Activated CD4-positive, alpha-beta memory T cell treated with anti-CD3 and anti-CD28 coated beads for 36 hours (primary cell): ENCODE measurements at places on chromosomes 2 and 18.

DNA sequence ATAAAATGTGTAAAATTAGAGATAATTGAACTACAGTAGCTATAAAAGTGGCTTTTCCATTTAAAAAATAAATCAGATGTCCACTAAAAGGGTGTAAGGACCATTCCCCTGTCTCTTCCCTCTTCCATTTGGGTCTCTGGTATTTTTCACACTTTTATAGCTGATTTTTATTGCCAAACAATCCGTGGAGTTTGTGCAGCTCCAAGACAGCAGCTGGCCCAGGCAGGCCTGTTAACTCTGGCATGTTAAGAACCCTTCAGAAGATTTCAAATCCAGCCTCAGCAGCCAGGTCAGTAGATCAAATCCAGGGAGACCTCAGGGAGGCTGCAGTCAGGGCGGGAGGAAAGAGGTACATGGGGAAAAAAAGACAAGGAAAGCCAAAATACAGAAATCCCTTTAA, 827.1 kb upstream of the FANCL start:
- DNase-seq, result no peak

DNA sequence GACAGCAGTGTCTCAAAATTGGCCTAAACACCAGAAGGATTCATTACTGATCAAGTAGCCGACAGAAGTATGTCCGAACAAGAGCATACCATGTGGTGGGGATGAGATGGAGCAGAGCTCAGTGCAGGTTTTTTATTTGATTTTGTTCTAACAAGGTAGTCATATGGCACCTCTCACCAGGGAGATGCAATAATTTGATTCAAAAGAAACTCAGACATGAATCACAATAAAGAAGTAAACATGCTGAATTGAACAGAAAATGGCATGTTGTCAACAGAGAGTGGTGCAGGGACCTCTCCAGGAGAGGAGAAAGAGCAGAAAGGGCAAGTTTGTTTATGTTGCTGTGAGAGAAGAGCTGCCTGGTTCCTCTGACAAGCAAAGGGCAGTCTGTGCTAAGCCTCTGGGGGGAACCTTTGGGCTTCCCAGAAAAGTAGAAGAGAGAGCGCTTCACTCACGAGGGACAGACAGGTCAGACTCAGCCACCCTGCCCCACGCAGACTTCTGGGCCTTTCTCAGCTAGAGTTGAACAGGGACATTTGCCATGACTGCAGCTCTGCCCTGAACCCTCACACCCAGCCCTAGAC, 351.3 kb upstream of the RAB12 start:
- no peak for DNase-seq

- peak; percentile 29 for DNase-seq
Observed at GRCh38 chr18:9708434-9709303, 568 bp downstream of the RAB31 start.

DNA sequence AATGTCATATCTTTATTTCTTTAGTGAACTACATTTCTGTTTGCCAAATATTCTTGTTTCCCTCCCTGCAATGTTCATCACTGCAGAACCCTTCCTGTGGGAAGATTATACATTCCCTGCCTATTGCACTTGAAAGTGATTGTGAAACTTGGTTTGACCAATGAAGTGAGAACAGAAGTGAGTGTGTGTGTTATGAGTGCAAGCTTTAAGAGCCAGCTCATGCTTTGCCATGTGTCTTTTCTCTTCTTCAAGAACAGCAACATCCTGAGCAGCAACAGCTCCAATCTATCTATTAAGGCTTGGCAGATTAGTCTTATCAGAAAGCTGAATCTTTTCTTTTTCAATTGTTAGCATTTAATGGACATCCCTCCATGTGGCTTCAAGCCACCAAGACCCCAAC, 42.0 kb upstream of the UBE2E3 start:
- DNase-seq, result no peak

DNA sequence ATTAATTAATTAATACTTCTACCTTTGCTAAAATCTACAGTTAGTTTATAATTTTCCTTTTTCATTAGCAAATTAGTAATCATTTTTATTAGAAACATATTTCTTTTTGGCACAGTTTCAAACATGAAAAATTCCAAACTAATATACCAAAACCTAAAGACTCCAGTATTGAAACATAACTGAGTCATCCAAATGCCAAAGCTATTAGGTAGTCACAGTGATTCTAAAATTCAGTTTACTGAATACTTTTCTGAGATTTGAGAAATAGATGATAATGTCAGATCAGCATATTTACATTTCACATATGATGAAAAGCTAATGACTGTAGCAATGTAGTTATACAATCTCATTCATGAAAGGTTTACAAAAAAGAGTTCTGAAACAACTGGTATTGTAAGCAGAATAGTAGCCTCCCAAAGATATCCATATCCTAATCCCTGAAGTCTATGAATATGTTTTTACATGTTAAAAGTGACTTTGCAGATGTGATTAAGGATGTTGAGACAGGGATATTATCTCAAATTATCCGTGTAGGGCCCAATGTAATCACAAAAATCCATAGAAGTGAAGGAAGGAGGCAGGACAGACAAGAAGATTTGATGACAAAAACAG, 680.2 kb upstream of the CHAC2 start:
- no peak for DNase-seq

DNA sequence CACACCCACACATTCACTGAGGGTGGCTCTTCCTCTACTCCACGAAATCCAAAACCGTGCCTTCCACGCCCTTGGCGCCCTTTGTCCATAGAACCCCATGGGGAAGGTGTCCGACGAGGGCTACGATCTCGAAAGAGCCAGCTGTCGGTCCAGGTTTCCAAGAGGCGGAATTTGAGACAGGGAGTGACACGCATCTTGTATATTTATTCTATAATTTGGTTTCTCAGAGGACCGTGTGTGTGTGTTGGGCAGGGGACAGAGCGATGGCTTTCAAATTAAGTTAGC, 726 bp downstream of the C2orf69 start:
- DNase-seq, result no peak

DNA sequence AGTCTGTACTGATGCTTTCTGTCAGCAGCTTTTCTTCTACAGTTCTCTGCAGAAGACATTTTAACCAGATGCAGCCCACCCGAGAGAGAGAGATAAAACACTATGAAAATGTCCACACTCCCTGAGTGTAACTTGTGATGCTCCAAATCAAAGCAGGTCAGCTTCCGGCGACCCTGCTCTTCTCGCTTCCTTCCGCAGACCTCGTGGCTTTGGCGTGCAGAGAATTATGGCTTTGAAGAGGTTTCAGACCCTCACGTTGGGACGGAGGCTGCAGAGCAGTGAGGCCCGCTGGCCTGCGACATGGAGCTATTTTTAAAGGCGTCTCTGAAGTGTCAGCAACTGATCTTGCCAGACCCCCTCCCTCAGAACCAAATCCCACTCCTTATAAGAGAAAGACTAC, 41.8 kb downstream of the TMEM163 start:
- DNase-seq, result peak; percentile 32

- no peak for DNase-seq
Observed at GRCh38 chr2:2674831-2675230, 343.8 kb upstream of the MYT1L start.

GRCh38 chr2:172516299-172516698, 39.6 kb upstream of the PDK1 start:
- DNase-seq, result no peak
